HCT116 (cell line): ENCODE measurements at places on chromosomes 5 and 9. TPM values are rescaled to one million over a fixed set of nuclear protein-coding genes. Genes with fewer than 3 reads are reported as not detected.

The ARSI gene
- 0.07 TPM for total RNA-seq

DNA sequence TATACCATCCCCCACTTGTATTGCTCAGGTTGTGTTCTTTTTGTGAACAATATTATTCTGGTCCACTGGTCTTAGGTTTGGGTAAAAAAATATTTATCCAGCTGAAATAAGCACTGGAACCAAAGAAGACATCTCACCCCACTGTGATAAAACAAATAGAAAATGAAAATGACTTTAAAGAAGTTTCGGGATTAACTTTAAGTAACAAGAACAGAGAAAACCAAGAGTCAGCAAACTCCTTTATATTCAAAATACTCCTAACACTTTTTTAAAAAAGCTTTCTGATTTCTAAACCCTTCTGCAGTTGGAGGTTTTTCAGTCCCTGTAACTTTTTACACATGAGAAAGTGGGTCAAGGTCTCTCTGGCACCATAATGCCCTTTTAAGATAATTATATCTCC lies 273.9 kb upstream of the CDH10 start:
- DNase-seq = no peak

GRCh38 chr9:137626464-137626863 lies 7.7 kb downstream of the EHMT1 start:
- DNase-seq = no peak

DNA sequence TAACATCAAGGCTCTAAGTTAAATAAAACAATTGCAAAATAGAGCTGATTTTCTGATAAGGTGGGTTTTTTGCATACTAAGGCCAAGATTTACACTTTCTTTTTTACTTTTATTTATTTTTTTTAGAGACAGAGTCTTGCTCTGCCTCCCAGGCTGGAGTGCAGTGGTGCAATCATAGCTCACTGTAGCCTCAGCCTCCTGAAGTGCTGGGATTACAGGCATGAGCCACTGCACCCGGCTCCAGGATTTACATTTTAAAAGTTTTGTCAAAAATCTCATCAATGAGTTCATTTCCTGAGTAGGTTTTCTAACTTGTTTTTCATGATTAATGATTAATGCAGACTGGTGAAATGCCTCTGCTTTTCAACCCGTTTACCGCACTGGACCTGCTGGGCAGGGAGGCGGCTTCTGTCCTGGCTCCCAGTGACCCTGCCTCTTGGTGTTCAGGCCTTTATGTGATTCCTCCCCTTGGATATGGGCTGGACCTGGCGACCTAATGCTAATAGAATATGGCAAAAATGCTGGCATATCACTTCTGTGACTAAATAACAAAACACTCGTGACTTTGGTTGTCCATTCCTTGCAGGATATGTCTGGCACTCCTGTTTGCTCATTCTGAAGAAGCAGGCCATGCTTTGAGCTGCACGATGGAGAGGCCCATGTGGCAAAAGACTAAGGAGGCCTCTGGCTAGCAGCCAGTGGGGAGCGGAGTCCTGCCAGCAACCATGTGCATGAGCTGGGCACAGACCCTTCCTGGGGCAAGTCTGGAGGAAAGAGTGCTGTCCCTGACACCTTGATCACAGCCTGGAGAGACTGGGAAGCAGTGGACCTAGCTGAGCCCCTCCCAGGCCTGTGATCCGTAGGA lies 72.2 kb upstream of the PTCH1 start:
- DNase-seq = no peak

- no peak for DNase-seq
Observed at GRCh38 chr5:170362102-170362501, 27.1 kb downstream of the KCNMB1 start.

DNA sequence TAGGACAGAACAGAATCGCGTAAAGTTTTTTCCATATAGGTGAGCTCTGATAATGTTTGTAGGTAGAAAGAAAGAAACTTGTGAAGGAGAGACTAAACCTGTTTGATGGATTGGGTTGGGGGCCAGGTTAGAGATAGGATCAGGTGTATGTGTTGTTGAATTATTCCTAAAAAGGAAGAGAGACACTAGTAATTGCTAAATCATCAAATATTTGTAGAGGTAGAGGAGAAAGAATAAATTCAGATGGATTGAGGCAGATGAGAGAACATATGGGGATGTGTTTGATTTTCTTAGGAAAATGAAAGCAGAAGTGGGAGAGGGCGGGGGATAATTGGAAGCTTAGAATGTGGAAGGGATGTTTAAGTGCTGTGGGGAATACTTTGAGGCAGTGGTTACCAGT lies 7.7 kb downstream of the ZCCHC7 start:
- DNase-seq = no peak
